HS-5 (cell line): ENCODE measurements at places on chromosomes 7 and 10.

- no peak for DNase-seq
These were observed 103.5 kb upstream of the FAM3C start for GRCh38 chr7:121499624-121500023.

GRCh38 chr10:47035819-47036337 lies 124.7 kb downstream of the PTPN20 start:
- DNase-seq, result no peak

GRCh38 chr10:133357285-133358161 lies at the start of gene FUOM:
Gene FUOM (minus strand): TSS chr10:133358019. CDS start chr10:133358007, 12 bp downstream.
- DNase-seq, result no peak

DNA sequence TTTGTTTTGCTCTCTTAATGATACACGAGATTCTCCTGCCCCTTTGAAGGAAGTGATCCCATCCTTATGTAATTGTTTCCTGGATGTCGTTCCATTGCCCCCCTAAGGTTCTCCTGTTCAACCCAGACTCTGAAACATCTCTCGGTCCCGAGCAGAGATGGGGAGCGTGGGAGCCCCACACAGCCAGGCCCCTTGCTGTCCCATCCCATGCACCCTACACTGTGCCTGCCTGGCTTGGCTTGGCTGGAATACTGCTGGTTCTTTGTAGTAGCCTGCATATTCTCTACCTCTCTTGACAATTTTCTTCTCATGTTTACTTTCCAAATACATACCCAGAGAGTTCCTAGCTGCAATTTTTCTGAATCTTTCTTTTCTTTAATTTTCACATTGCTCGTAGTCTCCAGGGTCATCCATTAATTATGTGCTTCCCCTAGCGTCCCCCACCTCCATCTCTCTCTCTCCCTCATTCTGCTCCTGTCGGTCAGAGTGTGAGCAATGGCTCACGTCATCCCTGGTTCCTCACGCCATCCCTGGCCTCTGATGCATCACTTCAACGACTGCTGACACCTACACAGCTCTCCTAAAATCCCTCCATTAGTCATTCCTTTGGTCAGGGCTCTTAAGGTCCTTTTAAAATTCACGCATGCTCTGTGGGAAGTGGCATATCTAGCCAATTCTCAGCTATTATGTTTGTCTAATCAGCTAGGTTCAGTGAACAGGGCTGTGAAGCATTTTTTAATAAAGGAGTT lies 32.5 kb upstream of the GPR158 start:
- DNase-seq, result no peak

GRCh38 chr10:17181751-17182150 lies 19.7 kb downstream of the TRDMT1 start:
- no peak for DNase-seq

- DNase-seq, result no peak
These were observed 996.8 kb downstream of the KCNMA1 start for GRCh38 chr10:76640806-76641205.

DNA sequence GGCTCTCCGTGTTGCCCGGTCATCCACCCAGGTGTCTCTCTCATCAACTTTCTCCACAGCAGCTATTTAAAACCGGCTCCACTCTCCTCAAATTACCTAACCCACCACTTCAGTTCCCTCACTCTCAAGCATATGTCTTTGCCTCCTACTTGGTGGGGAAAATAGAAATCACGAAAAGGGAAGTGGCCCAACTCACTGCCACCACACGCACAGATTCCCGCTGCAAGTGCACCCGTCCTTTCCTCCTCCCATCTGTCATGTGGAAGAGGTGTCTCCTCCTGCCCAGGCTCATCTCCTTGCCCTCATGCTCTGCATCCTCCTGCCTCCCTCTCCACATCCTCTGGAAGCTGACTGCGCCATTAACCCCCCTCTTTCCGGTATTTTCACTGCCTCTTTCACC lies 80.8 kb upstream of the MKX start:
- no peak for DNase-seq
